ENCODE measurements at places on chromosomes 4 and X.

- no peak for DNase-seq
Measured at GRCh38 chr4:166174717-166175490, 301.9 kb downstream of the TLL1 start.

GRCh38 chrX:21745756-21746155, 12.2 kb downstream of the SMPX start:
- peak; percentile 34 for DNase-seq

DNA sequence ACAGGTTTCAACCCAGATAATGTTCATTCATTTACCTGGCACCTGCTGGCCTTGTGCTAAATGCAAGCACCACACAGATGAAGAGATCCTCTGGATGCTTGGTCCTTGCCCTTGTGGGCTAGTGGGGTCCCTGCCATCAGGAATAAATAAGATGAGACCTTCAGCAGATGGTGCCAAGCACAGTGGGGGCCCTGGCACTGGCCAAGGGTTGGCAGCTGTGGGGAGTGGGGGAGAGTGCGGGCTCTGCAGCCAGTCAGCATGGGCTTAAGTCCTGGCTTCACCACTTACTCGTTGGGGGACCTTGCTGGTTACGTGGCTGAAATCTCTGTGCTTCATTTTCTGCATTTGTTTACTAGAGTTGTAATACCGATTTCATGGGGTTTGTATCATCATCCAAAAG, 6.9 kb downstream of the LAP3 start:
- no peak for DNase-seq

- DNase-seq, result no peak
Measured at GRCh38 chr4:74267998-74268606, 40.2 kb upstream of the EPGN start.

DNA sequence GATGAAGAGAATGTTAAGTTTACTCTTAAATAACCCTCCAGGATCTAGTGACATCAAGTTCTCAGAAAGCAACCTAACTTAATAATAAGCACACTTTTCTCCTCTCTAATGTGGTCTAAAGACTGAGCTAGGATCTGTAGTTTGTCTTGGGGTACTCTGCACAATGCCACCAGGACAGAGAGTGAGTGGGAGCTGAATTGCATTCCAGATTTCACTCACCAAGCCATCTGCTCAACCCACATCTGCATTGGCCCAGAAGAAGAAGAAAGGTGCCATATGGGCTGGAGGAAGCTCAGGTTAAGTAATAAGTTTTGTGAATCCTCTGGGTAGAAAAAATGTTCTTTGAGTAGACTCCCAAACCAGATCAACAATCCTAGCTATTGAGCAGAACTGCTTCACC, 384.6 kb downstream of the PPP3CA start:
- no peak for DNase-seq

- DNase-seq, result no peak
Measured at GRCh38 chr4:3746701-3747580, 19.2 kb upstream of the ADRA2C start.

DNA sequence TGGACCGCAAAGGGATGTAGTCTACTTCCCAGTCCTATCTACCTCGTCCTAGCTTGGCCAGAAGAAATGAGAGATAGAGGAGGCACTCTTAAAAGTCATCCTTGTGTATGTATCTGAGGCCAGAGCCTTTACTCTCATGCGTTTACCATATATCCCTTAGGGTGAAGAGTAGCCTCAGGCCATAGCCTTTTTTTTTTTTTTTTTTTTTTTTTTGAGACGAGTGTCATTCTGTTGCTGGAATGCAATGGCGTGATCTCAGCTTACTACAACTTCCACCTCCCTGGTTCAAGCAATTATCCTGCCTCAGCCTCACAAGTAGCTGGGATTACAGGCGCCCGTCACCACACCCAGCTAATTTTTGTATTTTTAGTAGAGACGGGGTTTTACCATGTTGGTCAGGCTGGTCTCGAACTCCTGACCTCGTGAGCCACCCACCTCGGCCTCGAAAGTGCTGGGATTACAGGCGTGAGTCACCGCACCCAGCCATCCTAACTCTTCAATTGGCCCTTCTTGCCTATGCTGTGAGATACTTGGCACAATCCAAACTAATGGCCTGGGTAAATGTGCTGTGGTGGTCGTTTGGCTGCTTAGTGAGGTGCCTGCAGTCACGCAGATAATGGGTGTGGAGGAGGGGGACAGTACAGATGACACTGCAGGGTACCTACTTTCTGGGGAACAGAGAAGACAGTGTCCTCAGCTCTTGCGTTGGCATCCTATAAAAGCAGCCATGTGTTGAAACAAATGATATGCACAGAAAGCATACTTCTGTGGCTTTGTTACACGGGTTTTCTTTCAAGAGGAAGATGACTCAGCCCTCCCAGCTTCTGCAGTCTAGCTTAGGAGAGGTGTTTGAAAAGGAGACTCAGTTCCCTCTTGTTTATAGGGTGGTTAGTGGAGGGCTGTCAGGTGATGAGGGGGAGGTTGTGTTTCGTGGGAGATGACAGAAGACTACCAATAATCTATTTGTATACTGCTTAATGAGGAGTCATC, 10.4 kb upstream of the DGAT2L6 start:
- DNase-seq, result no peak

- no peak for DNase-seq
Measured at GRCh38 chr4:100206850-100207249, 16.6 kb upstream of the DDIT4L start.

- DNase-seq, result no peak
Measured at GRCh38 chr4:147578593-147578992, 38.6 kb upstream of the TMEM184C start.

GRCh38 chr4:107951551-107951950, 20.2 kb downstream of the CYP2U1 start:
- DNase-seq, result no peak

- no peak for DNase-seq
Measured at GRCh38 chr4:169439244-169439643, 168.5 kb upstream of the SH3RF1 start.

GRCh38 chr4:184028561-184029374, 123.7 kb downstream of the STOX2 start:
- DNase-seq, result peak; percentile 41

DNA sequence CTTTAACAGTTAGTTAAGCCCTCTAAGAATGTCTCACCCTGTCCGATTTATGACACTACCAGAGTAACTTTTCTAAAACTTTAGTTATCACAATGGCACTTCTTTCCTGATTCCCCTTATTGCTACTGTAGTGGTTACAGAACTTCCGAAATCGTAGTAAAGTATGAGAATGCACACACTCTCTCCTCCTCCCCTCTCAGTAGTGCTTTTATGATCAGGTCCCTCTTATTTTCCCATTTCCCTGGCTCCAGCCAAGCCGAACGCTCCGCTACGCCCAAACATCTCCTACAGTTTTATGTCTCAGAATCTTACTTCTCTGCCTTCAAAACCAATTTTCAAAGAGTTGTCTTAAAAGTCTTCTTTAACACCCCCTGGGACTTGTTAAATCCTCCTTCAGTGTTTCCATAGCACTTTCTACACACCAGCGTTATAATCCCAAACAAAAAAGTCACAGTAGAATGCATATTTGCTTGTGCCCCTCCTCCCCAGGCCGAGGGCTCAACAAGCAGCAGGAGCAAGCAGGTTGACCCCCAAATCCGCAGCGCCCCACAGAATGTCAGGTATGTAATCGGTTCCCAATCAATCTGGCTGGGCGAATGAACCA, 671 bp downstream of the HPF1 start:
- DNase-seq, result peak; percentile 19

DNA sequence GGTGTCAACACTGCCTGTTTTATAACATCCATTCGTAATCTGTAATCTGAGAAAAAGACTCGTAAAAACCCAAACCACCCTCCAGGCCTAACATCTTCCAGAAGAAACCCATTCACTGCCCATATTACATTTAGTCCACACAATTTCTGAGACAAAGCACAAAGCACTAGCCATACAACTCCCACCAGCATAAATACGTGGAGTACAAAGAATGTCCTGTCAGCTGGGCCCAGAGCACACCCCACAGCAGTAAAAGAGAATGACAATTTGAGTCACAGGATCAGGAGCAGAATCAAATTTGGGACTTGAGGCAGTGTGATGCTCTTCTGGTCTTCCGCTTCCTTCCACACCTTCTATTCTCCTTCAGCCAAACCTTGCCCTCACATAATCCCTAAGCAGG, 6.8 kb downstream of the MECP2 start:
- DNase-seq, result no peak

DNA sequence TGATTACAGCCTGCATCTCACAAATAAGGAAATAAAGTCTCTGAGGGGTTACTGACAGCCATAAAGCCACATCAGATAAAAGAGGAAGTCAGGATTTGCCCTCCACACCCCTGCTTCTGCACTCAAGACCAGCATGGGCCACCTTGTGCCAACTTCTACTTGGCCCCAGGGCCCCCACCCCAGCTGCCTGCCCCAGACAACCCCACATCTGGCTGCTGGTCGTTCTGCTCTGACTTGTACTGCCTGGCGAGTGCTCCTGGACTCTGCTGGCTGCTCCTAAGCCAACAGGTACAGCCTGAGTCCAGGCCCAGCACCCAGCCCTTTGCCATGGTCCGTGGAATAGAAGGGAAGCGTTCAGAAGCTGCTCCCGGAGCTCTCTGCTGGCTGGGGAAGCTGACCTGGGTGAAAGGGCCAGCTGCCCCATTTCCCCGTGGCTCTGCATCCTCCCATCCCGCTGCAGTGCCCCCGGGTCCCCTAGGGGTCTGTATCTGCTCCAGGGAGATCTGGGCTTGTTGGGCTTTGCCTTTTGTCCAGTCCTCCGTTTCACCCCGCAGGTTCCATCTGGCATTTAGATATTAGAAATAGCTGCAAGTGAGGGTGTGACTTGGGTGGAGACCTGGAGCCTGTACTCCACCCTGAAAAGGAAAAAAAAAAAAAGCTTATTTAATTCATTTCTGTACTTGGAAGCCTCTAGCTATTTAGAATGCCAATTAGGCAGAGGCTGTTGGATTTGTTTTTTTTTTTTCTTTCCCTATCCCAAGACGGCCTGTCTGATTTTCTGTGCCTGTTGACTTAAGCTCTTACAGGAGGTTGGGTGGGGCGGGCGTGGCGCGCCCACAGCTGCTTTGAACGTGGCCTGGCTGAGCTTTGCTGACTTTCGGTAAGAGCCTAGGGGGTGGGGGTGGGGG, 194.7 kb downstream of the PTTG2 start:
- DNase-seq, result peak; percentile 72

- DNase-seq, result peak; percentile 75
Measured at GRCh38 chrX:21993265-21993664, 38.9 kb upstream of the PHEX start.

Measured in hematopoietic multipotent progenitor cell treated with erythropoietin and hydrocortisone succinate and interleukin-3 and kit ligand, for 6 days (in vitro differentiated cells).